Right lobe of liver (tissue), 6 donors: ENCODE measurements at places on chromosomes 2 and 18. TPM values are rescaled to one million over a fixed set of nuclear protein-coding genes. Genes with fewer than 3 reads are reported as not detected.

- DNase-seq, result no peak
Measured at GRCh38 chr2:219722276-219722879, 94.9 kb downstream of the SLC4A3 start.

GRCh38 chr2:134999521-134999920 lies 47.7 kb downstream of the MAP3K19 start:
- DNase-seq, result no peak

- DNase-seq, result no peak
Measured at GRCh38 chr2:230358305-230358704, 31.3 kb downstream of the SP140L start.

XDH gene
- total RNA-seq, result 26.7 TPM

SLC38A11 gene
- total RNA-seq, result 0.58 TPM

CLEC4F gene
- not detected for total RNA-seq
